Nucleus accumbens (tissue), 56 donors: ENCODE measurements at places on chromosomes 12 and 14.

DNA sequence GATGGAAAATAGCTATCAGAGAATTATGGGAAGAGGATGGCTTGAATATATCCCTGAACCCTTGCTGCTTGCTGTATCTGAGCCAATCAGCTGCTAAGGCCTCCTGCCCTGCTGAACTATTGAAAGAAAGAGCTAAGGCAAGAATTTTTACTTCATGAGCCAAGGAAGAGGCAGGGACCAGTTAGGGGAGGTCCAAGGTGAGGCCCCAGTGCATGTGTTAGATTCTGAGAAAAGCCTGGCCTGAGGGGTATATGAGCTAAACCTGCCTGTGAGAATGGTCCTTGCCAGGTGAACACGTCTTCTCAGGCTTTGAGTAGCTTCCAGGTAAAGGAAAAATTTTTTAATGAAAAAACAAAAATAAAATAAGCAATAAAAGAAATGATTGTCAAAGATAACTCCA is 218.0 kb downstream of the SYT1 start:
- DNase-seq, result no peak

DNA sequence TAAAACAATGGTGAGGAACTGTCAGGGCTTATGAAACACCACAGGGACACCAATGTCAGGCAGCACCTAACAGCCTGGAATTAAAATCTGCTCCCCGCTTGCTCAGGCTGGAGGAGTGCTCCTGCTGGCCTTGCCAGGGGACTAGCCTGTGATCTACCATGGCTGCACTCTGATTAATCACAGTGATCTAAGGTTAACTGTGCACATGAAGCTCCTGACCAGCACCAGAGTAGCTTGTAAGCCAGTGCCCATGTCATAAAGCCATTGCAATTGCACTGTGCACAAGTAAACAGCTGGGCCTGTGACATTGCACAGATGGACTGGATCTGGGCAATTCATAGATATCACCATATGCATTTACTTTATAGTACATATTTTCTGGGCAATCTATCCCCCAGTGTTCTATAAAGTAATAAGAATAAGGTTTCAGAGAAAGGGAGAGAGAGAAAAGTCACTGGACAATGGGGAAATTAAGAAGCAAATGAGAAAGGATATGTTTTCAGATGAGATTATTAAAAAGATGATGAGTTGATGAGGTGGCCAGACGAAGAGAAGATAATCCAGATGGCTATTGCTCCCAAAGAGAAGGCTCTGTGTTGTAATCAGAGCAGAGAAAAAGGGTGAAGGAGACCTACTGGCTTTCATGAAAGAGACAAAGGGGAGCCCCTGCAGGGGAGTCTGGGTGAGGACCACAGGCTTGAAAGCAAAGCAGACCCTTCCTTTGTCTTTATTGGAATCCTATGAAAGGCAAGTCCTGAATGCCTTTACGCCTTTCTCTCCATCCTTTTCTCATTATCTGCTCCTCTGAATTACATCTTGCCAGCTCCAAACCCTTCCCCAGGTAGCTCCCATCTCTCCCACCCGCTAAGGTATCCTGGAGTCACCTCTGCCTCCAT is 145.8 kb downstream of the SLC38A6 start:
- DNase-seq, result no peak

DNA sequence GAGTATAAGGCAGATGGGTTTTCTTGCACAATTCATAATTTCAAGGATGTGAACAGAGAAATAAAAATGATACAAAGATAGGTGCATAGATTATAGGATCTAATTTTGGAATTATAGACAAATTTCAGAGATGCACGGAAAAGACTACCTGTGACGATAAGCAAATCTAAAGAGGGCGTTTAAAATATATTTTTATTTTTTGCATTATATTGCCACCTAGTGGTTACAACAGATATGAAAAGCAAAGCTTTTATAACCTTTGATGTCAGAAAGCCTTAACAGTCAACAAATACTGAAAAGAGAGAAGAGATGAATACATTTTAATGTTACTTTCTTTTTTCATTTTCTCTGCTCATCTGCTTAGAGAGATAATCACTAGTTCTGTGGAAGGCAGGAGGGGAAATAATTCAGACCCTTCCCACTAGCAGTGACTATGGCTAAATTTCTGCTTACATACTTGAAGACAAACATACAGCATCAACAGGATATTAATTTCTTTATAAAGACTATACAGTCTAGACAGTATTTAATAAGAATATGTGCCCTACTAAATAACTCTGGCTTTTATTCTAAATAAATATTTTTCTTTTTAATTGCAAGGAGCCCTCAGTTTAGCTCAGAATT is 46.3 kb downstream of the NTS start:
- DNase-seq, result no peak

GRCh38 chr14:77878783-77879182 is 78.9 kb downstream of the ADCK1 start:
- no peak for DNase-seq

GRCh38 chr14:100525615-100526014 is 61.6 kb downstream of the BEGAIN start:
- DNase-seq, result no peak

DNA sequence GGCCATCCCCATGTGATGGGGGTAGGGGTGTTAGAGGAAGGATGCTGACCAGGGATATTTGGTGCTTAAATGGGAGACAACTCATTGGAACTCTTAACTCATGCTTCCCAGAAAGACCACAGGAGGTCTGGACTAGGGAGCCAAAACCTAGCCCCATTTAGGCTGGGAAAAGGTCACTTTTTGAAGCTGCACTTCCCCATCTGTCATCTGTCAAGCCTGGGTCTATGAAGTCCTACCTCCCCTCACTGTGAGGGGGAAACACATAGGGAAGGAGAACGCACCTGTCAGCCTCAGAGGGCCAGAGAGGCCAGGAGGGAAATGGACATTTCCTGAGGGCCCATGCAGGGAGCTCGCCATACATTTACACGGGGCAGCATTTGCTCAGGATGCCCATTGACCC is 321.0 kb downstream of the BCL11B start:
- no peak for DNase-seq

DNA sequence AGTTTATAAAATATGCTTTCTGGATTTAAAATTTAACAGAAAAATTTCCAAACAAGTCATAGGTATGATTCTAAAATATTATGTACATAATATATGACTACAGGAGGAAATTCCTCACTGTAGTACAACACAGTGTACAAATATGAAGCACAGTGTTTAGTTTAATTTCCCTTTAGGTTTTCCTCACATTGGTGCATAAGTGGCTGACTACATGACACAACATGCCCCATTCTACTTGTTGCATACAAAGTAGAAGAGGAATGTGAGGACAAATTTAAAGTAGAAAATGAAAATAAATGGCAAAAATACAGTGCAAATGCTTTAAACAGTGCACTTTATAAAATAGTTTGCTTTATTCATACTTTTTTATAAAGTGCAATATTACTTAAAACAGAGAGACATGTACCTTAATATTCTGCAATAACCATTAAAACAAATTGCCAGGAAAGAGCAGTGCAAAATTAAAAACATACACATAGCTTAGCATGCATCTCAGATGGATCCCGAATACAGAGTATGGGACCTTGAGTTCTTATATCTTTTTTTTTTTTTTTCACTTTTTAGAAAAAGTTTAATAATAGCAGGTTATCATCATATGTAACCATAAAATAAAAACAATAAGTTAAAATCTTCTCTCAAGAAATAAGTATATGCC is 54.8 kb upstream of the TTC7B start:
- DNase-seq, result no peak

GRCh38 chr12:10709808-10710207 is 13.3 kb downstream of the YBX3 start:
- no peak for DNase-seq

- peak; percentile 20 for DNase-seq
Observed at GRCh38 chr12:124453419-124454351, 113.7 kb downstream of the NCOR2 start.

DNA sequence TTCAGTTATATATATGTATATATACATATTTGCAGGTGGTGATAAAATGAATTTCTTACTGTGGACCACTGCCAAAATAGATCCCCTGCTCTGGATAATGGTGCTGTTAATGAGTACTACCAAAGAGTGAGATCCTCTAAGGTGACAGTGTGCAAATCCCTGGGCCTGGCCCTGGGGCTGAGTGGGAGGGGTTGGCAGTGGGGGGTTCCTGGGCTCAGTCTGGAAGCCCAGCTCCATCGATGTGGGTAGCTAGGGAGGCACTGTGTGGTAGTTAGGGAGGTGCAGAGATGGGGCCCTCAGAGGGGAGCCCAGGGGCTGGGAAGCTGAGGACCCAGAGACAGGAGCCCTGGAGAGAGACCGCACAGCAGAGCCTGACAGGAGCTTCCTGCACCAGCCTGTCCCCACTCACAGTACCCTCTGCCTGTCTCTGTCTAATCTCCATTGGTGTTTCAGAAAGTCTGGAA is 9.1 kb downstream of the KRT8 start:
- DNase-seq, result no peak
